Naive thymus-derived CD4-positive, alpha-beta T cell (primary cell): ENCODE measurements at places on chromosomes 3 and 15. TPM values are rescaled to one million over a fixed set of nuclear protein-coding genes. Genes with fewer than 3 reads are reported as not detected.

DNA sequence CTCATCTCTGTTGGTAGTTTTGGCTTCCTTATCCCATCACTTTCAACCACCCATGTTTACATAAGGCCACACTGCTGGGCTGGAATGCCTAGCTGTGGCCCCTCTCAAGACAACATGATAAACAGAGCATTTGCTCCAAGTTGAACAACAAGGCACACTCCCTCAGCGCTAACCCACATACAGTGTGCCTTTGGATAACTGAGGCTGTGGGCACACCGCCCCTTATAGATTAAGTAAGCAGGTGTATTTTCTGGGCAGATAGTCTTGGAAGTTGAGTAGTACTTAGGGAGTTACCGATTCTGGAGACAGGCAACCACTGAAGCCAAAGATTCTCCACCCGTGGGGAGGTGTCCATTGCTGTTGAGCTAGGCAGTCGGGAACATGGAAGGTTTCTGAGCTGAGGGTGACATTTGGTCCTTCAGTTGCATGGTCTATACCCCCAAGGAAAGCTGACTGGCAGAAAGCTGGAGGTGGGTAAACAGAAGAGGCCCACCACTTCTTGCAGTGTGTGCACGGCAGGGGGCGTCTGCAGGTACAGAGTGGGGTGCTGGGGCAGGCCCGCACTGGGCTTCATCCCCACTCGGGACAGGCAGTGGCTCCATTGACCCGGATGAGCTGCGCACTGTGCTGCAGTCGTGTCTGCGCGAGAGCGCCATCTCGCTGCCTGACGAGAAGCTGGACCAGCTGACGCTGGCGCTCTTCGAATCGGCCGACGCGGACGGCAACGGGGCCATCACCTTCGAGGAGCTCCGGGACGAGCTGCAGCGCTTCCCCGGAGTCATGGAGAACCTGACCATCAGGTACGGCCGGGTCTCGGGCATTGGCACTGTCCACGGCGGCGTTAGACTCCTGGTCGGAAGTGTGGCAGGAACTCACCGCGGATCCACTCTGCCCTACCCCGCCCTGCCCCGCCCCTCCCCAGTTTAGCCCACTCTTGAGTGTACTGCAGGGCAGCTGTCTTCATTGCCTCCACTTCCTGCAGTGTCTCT, 16.8 kb downstream of the NOX5 start:
- DNase-seq = peak; percentile 36

DNA sequence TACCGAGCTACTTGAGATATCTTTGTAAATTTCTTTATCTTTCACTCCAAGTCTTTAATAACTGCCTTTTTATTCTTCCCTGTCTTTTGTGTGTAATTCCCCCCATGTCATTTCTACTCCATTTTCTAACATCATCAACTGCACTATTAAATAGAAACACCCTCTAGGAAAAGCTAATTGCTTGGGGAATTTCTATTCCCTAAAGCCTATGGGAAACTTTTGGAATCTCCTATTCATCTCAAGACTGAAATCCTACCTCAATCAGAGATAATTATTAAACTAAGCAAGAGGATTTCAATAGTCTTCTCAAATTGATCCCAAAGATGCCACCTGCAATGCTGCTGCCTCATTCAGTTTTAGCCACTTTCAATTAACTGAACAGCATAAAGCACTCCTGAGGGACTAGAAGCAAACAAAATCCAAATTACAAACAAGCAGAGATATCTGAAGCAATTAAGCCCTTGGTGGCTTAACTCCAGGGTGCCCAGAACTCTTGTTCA, 598.7 kb downstream of the IGSF11 start:
- DNase-seq = no peak

Gene CXCR6
- not detected for total RNA-seq

Gene LRRC2
- 0.05 and 0.10 TPM in 2 replicates for total RNA-seq

- DNase-seq = no peak
Observed at GRCh38 chr3:3853544-3853943, 54.3 kb downstream of the LRRN1 start.

Gene ADAMTSL3
- not detected for total RNA-seq

- peak; percentile 18 for DNase-seq
Observed at GRCh38 chr3:179929091-179929529, 107.6 kb downstream of the PEX5L start.

DNA sequence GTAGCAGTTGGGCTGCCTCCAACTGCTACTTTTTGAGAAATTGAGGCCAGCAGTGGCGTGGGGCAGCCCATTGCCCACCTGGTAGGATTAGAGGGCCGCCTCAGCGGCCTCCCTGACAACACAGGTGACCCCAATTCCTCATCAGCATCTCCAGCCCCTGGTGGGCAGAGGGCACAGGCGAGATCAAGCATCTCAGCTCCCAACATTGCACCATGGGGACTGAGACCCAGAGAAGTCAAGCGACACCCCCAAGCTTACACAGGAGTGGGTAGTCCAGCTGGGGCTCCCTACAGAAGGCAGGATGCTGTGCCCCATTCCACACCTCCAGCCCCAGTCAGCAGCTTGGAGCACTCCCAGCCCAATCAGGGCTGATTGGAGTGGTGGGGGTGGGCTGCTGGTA, 228 bp upstream of the H1-8 start:
- DNase-seq = no peak

Gene FAM3D
- total RNA-seq = not detected

GRCh38 chr3:54173371-54173770, 51.0 kb downstream of the CACNA2D3 start:
- DNase-seq = no peak

- no peak for DNase-seq
Observed at GRCh38 chr15:53559364-53560277, 199.8 kb downstream of the WDR72 start.

Gene PRR20G
- total RNA-seq = not detected

Gene CPNE4
- total RNA-seq = not detected

GRCh38 chr15:63065262-63066221, 23.0 kb downstream of the TPM1 start:
- DNase-seq = no peak

- no peak for DNase-seq
Observed at GRCh38 chr3:157442729-157443128, 6.1 kb downstream of the PTX3 start.

DNA sequence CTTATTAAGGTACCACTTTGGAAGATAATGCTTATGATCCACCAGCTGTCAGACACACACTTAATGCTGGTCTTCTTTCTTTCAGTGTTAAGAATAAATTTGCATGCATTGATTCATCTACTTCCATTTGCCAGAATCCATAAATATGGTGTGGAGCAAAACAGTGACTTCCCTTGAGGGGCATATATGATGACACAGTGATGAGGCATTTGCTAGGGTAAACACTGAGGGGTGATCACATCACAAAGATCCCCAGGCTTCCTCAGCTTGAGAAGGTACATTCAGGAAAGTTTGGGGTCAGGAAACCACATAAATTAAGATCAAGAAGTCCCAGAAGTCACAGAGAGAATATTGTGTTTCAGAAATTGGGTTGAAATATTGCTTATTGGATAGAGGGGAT, 9.9 kb upstream of the ZBED2 start:
- DNase-seq = no peak

GRCh38 chr15:29252234-29252633, 17.4 kb downstream of the NSMCE3 start:
- no peak for DNase-seq
